ENCODE measurements at places on chromosomes 3 and 15. TPM values are rescaled to one million over a fixed set of nuclear protein-coding genes. Genes with fewer than 3 reads are reported as not detected.

- H3K27ac ChIP-seq, result no peak overlapping the region
- peaks cover 2% of the 10 kb centered on the region for H3K36me3 ChIP-seq
- H3K27me3 ChIP-seq, result no peaks in the 10 kb centered on the region
- no peak overlapping the region for H3K4me3 ChIP-seq
- H3K4me1 ChIP-seq, result peaks cover 4% of the 10 kb centered on the region
Observed at GRCh38 chr15:71757741-71758530, 52.4 kb upstream of the NR2E3 start.

DNA sequence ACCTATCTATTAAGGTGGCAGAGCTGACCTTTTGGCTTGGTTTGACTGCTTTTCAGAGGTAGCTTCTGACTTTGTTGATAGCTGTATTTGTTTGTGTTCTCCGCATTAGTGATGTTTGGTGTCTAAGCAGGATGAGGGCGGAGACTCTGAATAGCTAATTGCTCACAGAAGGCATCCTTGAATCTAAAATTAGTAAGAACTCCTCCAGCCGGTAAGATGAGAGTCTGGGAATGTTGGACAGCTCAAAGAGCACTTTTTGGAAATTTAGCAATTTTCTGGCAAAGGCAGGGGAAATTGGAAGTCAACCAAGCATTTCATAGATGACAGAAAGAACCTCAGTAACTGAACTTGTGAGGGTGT, 174.1 kb downstream of the KLHL25 start:
- H3K4me1 ChIP-seq, result peaks cover 42% of the 10 kb centered on the region
- H3K27me3 ChIP-seq, result no peaks in the 10 kb centered on the region
- peak overlapping the region; percentile 70 for H3K4me3 ChIP-seq
- peak overlapping the region; percentile 83 for H3K27ac ChIP-seq
- no peaks in the 10 kb centered on the region for H3K36me3 ChIP-seq

DNA sequence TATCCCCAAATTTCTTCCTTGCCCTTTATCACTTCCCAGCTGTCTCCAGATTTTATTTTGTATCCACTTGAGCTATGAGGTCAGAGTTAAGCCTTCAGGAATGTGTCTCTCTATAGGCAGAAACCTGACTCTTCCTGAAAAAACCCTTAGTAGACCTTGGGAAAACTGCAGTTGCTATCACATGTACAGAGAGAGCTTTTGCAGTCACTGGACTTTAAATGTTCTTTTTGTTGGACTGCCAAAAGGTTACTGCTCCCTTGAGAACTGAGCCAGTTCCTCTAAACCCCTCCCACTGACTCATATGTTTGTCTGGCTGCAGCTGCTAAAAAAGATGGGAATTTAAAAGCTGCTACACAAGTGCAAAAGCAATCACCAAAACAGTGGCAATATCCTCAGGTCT, 169.1 kb upstream of the CCDC54 start:
- H3K36me3 ChIP-seq, result no peaks in the 10 kb centered on the region
- H3K4me3 ChIP-seq, result no peak overlapping the region
- H3K27me3 ChIP-seq, result no peaks in the 10 kb centered on the region
- peak overlapping the region; percentile 67 for H3K27ac ChIP-seq
- DNase-seq, result peak; percentile 98

- H3K4me3 ChIP-seq, result no peak overlapping the region
- no peak overlapping the region for H3K27ac ChIP-seq
- H3K4me1 ChIP-seq, result peaks cover 3% of the 10 kb centered on the region
Observed at GRCh38 chr3:186053954-186054791, 54.7 kb downstream of the ETV5 start.

DNA sequence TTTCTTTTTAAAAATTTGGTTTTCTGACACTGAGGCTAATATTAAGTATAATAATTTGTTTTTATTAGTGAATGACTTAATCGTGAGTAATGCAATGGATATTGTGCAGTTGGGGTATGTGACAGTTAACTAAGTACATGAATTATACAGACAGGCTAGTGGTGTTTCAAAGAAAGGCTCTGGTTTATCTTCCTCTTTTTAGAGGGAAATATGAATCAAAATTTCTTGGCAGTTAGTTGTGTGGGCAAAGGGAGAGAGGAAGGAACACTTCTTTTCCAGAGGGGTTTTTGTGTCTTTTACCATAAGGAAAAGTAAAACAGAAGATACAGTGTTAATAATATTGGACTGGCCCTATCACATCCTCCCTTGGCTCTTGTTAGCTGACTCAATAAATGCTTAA, 2.7 kb downstream of the ZNF654 start:
- H3K4me1 ChIP-seq, result peaks cover 2% of the 10 kb centered on the region
- H3K36me3 ChIP-seq, result no peaks in the 10 kb centered on the region
- peak overlapping the region; percentile 9 for H3K4me3 ChIP-seq
- no peak overlapping the region for H3K27ac ChIP-seq
- DNase-seq, result no peak

AP2M1 gene
- total RNA-seq, result 362 TPM

TLR9 gene
- under 0.01 TPM for total RNA-seq

UBAP1L gene
- total RNA-seq, result 0.99 TPM

- no peaks in the 10 kb centered on the region for H3K4me1 ChIP-seq
- no peaks in the 10 kb centered on the region for H3K36me3 ChIP-seq
- H3K27ac ChIP-seq, result no peak overlapping the region
- DNase-seq, result no peak
- H3K27me3 ChIP-seq, result no peaks in the 10 kb centered on the region
Observed at GRCh38 chr15:78634210-78635145, 6.5 kb downstream of the CHRNB4 start.

CIB1 gene
- 27.7 TPM for total RNA-seq

ATP13A3 gene
- total RNA-seq, result 222 TPM

Measured in fibroblast of lung (primary cell).